ENCODE measurements at places on chromosomes 6 and 20.

- DNase-seq: no peak
Observed at GRCh38 chr6:157800420-157801237, 22.4 kb upstream of the SNX9 start.

DNA sequence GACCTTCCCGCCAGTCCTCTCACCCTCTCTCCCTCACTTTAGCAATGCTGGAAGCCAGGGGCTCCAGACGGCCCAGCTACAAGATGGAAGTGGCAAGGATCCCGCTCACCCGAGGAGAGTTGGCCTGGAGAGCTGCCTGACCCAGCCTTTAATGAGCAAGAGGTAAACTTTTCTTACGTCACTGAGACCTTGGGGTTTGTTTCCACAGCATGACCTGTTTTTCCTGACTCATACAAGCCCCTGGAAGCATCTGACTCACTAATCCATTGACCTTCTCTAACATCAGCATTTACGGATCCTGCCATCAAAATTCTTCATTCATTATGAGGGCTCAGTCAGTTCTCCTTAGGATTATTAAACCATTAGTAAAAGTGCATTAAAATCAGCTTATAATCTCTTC lies 120.4 kb downstream of the MYLK4 start:
- no peak for DNase-seq

DNA sequence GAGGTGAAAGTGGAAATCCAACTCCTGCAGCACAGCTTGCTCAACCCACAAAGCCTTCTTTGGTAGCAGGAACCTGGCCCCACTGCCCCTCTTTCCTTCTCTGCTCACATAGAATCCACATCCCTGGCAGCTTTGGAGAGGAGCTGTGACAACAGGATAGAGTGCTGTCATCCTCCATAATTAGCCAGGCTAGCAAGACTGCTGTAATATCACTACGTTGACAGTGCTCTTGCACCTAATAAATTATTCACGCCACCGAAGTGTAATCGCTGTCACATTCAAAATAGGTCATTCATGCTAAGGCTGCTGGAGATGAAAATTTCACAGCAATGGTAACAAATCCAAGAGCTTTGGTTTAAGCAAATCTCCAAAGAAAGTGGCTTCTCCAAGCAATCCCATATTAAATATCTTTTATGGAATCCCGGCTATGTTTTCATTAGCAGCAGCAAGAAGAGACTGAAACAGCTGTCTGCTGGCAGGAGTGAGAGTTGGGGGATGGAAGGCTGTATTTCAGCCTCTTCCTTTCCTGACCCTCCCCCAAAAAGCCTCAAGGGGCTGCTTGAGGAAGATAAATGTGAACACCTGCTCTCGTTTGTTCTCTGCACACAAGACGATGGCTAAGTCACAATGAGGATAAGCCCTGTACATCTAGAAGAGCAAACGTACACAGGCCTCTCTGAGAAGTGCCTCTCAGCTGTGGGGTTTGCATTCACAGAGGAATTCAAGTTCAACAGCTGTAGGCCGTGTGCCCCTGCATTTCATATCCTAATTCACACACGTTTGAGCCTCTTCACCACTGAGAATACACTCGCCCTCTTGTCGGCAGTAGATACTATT lies 16.5 kb downstream of the RIPOR2 start:
- DNase-seq: no peak

DNA sequence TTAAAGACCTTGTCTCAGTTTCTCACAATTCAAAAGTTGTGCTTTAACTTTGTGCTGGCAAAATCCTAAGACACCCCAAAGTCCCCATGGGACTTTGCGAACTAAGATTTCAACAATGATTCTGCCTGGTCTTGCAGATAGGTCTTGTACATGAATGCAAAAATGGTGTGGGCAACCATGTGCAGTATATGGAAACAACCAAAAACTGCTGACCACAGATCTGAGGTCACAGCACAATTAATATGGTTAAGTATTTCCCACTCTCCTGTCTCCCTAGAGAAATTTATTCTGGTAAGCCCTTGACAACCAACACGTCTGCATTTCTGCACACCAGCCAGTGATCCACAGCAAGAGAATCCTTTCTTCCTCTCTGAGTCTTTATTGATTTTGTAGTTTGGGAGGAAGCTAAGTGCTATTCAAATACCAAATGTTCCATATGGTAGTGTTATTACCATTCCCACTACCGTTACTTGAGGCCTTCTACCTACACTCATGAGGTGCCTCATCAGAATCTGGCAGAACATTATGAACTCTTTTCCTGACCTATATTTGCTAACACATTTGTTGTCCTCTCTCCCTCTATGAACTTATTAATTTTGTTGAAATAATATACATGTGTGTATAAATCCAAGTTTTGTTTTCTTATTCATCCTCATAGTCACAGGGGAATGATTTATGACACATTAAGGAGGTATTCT lies 178.7 kb downstream of the ATXN1 start:
- no peak for DNase-seq

- no peak for DNase-seq
Observed at GRCh38 chr6:50096296-50096695, 46.6 kb upstream of the DEFB112 start.

DNA sequence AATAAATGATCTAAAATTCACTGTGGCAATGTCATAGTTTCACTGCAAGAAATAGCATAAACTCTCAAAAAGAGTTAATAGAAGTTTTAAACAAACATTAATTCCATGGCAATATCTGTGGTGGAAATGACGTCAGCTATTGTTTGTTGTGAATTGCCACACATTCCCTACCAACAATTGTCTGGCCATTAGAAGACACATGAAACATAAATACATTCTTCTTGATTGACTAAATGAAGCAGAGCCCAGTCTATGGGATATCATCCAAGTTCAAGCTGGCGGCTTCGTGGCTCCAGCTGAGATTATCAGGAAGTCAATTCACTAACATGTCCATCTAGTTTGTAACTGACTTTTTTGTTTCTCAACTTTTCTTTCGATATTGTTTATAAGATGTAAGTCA lies 369.0 kb downstream of the ARHGAP18 start:
- DNase-seq: no peak

GRCh38 chr6:110933912-110934311 lies 24.6 kb upstream of the GTF3C6 start:
- no peak for DNase-seq

GRCh38 chr6:37987018-37987417 lies 167.5 kb downstream of the ZFAND3 start:
- DNase-seq: no peak

GRCh38 chr6:26107935-26108334 lies 20.7 kb downstream of the HFE start:
- no peak for DNase-seq

DNA sequence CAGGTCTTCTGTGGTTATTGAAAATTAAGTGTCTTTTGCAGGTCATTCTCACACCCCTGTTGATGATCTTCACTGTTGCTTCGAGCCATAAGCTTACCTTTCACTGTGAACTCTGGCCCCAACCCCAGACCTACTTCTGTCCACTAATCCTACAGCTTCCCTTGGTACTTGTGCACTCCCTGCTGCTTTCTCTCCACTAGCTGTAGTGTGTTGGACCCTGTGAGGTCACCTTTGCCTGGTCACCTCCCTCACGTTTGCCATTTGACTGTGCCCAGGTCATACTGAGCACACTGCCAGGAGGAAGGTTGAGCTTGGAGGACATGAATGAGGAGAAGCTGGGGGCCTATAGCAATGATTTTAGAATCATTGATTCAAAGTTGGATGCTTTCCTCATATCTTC lies 94.0 kb downstream of the PLCB1 start:
- no peak for DNase-seq

GRCh38 chr6:150006961-150007464 lies 18.3 kb downstream of the RAET1L start:
- peak; percentile 77 for DNase-seq

GRCh38 chr6:53796451-53796780 lies 1.6 kb downstream of the LRRC1 start:
- no peak for DNase-seq

- no peak for DNase-seq
Observed at GRCh38 chr6:92915466-92915865, 503.9 kb downstream of the EPHA7 start.

GRCh38 chr20:19996222-19996621 lies 20.9 kb upstream of the NAA20 start:
- no peak for DNase-seq

DNA sequence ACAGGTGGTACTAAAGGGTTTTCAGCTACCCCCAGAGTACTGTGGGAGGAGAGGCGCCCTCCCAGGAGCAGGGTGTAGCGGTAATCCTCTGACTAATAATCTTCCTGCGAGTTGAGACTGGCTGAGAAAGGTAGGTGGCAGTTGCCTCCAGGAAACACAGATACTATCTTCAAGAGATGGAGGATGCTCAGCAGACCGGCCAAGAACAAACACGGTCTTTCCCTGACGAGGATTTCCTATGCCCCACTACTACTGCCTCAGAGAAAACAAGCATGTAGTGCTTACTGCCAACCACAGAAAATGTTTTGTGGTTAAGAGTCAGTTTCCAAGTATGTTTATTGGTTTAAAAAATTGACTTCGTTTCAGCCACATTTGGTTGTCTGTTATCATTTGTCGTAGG lies 26.8 kb downstream of the C6orf89 start:
- DNase-seq: no peak

GRCh38 chr20:19114410-19114809 lies 98.0 kb upstream of the SLC24A3 start:
- no peak for DNase-seq

DNA sequence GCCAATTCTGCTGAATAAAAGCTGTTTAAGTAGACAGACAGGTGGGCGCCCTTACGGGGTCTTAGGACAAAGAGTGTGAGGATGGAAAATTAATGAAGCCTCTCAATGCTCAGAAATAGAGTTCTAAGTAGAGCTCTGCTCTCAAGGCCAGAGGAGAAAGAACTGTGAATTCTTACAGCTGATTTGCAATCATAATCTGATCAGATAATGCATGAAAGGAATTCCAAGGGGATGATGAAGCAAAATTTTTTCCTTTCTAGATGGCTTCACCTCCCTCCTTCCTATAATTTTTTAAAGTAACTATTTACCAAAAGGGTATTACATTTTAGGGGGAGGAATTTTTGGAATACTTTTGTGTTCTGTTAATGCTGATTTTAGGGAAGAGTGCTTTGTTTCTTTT lies 308.1 kb upstream of the HS3ST5 start:
- DNase-seq: no peak

- DNase-seq: no peak
Observed at GRCh38 chr20:41046716-41047115, 18.1 kb downstream of the TOP1 start.

DNA sequence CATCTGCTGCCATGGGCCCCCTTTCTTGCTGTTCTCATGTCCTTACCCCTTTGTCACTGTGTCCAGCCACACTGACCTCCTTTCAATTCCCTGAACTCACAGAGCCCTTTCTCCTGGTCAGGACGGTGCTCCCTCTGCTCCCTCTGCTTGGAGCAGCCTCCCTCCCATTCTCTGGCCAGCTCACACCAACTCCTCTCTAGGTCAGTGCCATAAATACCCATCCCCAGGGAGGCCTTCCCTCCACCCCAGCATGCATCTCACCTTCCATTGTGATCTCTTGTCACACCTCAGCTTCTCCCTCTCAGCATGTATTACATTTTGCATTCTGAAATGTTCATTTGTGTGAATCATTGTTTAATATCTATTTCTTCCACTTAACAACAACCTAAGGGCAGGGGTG lies 86.4 kb upstream of the PRND start:
- DNase-seq: no peak

DNA sequence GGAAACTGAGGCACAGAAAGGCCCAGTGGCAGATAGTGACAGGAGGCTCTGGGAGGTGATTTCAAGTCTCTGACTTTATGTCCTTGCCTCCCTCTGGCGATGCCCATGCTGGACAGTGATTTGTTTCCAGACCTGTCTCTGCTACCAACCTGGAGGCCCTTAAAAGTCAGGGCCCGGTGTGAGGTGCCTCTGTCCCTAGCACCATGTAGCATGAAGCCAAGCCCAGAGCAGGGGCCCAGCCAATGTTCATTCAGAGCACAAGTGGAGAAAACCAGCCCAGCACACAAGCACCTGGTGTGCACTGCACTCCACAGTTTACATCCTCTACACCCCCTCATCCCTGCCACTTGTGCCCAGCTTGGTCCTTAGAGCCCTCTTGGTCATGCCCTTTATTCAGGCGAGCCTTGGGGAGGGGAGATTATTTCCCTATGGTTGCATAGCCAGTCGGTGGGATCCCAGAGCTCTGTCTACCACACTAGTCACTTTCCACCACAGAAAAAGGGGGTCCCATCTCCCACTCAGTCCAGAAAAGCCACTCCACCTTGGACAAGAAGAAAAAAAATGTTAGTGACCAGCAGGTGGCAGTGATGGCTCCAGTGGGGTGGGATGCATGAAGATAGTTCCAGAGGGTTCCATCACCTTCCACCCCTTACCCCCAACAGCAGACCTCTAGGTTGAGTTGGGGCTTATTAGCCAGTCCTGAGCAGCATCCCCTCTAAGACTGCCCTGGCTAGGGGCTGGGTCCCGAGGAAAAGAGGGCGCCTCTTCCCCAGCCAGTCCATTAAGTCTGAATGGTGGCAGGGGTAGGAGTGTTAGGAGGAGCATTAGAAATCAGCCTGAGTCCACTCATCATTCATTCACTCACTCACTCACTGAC lies 30.9 kb downstream of the KIAA1755 start:
- no peak for DNase-seq
